ENCODE measurements at places on chromosomes 12 and 14.

DNA sequence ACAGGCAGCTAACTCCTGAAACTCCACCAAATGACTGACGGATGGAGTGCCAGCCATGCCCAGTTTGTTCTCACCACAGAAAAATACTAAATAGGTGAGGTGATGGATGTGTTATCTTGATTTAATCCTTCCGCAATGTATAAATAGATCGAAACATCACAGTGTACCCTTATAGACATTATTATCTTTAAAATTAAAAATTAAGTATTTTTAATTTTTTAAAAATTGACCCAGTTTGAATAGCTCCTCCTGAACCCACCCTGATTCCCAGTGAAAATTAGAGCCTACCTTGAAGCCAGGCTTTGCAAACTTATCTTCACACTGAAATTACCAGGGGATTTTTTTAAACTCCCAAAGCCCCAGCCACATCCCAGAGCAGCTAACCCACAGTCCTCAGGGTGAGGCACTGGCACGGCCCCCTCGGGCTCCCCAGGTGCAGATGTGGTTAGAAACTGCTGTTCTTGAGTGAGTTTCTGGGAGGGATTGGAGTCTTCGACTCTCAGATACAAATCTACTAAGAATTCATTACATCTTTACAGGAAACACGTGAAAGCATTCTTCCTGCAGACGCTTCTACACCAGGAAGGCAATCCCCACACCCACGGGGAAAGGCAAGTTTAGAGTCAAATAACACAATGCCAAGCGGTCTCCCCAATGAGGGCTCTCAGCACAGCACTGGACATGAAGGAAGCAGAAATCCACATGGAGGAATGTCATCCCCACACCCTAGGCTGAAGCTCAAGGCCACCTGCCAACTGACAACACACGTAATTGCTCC, 126.4 kb downstream of the RIMBP2 start:
- DNase-seq = no peak

GRCh38 chr14:68513137-68513536, 279.7 kb downstream of the ZFP36L1 start:
- DNase-seq = no peak

GRCh38 chr12:27778206-27778605, 1.8 kb upstream of the KLHL42 start:
- DNase-seq = no peak

- DNase-seq = no peak
Measured at GRCh38 chr14:55153951-55154350, 24.9 kb downstream of the LGALS3 start.

DNA sequence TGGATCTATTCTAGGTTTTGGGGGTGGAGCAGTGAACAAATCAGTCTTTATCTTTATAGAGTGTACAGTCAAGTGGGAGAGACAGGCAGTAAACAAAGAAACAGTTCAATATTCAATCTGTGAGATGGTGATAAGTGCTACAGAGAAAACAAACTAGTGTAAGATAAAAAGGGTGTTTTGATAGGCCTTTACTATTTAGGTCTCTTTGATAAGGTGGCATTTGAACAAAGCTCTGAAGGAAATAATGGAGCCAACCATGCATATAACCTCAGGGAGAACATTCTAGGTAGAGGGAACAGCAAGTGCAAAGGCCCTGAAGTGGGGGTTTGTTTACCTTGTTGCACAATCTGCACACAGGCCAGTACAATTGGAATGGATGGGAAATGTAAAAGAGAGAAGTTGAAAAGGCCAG, 47.3 kb downstream of the PTPN11 start:
- no peak for DNase-seq

DNA sequence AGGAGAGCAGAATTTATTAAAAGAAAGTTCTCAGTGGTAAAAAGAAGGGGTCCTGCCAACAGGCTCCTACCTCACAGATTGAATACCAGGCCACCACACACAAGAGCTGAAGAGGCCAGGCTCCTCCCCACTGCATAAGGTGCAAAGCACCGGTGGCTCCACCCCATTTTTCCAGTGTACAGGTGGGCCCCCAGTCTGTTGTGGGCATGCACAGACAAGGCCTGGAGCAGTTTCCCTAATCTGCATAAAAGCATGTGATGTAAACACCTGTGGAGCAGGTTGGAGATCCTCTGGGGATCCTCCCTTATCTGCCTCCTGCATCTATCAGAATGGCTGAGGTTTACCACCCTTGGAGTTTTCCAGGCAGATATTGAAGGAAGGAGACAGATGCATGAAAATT, 45.7 kb upstream of the PDZRN4 start:
- no peak for DNase-seq

DNA sequence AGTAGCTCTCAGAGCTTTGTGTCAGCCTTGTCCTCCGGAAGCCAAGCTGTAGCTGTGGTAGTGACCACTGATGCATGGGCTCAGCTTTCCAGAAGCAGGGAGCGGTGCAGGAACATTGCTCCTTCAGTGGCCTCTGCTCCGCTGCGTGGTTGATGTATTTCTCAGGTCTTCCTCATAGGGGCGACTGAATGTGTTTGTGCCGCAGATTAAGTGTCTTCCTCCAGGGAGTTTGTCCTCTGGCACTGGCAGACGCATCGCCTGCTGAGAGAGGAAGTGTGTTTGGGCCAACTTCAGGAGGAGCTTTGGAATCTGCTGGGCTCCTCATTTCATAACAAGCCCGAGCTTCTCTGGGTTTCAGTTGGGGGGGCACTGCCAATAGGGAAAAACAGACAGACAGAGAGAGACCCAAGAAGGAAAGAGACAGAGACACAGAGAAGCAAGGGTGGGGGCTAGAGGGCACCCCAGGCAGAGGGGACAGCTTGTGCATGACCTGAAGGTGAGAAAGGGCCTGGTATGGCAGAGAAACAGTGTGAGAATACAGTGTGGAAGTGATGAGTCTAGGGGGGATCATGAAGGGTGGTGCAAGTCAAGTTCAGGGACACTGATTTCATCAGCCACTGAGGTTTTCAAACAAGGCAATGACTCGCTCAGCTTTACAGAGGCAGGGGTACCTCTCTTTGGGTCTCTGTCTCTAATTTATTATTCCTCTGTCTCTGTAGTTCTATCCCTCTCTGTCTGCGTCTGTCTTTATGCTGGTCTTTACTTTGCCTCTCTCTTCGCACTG, 69.4 kb upstream of the PRIMA1 start:
- DNase-seq = no peak
